ENCODE measurements at places on chromosomes 3 and 15.
A peak's percentile ranks its signal among the peaks of the same experiment; 100 is the strongest.

DNA sequence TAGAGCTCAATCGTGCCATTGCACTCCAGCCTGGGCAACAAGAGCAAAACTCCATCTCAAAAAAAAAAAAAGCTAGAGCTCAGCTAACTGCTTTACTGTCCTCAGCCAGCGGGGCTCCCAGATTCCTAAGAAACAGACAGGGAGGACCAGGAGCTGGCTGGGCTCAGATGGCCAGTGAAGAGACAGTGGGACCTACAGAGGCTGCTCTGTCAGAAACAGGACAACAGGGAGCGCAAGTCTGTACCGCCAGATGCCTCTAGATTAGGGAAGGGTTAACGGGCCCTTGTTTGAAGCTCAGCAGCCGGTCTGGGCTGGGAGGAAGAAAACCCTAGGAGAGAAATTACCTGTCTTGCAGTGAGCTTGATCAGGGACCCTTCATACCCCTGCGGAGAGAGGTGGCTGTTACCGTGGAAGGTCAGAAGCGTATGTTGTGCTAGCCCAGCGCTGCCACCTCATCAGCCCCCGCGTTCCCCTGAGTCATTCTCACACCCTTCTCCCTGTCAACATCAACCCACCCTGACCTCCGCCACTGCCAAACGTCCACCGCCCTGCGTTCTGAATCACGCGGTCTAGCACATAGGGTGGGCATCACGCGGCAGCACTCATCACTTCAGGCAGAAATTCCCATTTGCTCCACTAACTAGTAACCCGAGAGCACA is 25.3 kb downstream of the RBPMS2 start:
- DNase-seq, result no peak

- peak; percentile 9 for DNase-seq
These were observed 6.2 kb upstream of the NIPA1 start for GRCh38 chr15:22780267-22780666.

- DNase-seq, result peak; percentile 33
These were observed 55.0 kb downstream of the TMEM44 start for GRCh38 chr3:194577986-194578905.

GRCh38 chr3:71063773-71064290 is 519.7 kb downstream of the FOXP1 start:
- peak; percentile 42 for DNase-seq

GRCh38 chr15:23646165-23647000 is 1.3 kb downstream of the MAGEL2 start:
- no peak for DNase-seq

- no peak for DNase-seq
These were observed at the start of gene TIMP4 for GRCh38 chr3:12158387-12159226. Gene TIMP4, minus strand, starts transcription at chr3:12158912. Its CDS starts 72 bp downstream, at chr3:12158840.

DNA sequence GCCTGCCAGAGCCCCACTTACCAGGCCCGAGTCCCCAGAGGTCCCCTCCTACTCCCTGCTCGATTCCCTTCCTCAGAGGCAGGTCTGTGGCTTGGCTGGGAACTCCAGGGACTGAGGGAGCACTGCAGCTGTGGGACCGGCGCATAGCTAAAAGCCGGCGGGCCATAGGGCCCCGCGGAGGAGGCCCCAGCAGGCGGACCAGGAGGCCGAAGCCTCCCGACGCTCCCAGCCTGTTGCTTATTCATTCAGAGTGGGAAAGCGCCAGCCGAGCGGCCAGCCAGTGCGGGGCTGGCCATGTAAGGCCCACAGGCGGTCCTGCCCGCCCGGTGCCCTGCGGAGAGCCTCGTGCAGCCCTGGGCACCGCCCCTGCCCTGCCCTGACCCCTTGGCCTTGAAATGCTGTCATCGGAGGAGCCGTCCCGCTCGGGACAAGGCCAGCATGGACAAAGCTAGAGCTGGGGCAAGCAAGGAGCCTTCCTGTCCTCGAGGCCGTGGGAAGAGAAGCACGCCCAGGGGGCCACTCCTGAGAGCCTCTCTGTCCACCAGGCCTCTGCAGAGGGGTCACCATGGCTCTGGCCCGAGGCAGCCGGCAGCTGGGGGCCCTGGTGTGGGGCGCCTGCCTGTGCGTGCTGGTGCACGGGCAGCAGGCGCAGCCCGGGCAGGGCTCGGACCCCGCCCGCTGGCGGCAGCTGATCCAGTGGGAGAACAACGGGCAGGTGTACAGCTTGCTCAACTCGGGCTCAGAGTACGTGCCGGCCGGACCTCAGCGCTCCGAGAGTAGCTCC is at the start of gene LOXL1:
Gene LOXL1, plus strand, starts transcription at position 244 of the 784 bp plus-strand sequence. Its CDS starts 322 bp downstream, at position 566.
- no peak for DNase-seq

- no peak for DNase-seq
These were observed 110.3 kb downstream of the ADAM10 start for GRCh38 chr15:58639002-58639756.

DNA sequence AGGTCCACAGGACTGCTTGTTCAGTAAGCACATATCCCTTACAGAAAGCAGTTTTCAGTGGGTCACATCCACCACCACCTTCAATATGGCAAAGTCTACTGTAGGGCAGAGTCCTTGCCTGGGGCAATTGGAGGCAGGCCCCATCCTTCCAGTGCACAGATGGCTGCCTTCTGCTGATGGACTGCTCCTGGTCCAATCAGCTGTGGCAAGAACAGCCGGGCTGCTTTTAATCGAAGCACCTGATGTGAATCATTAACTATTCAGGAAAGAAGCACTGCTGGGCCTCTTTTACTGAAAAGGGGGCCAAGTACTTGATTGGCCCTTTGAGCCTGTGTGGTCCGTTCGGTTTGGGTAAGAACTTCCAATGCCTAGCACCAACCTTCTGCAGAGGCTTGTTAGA is 24.4 kb downstream of the LARS2 start:
- DNase-seq, result no peak

DNA sequence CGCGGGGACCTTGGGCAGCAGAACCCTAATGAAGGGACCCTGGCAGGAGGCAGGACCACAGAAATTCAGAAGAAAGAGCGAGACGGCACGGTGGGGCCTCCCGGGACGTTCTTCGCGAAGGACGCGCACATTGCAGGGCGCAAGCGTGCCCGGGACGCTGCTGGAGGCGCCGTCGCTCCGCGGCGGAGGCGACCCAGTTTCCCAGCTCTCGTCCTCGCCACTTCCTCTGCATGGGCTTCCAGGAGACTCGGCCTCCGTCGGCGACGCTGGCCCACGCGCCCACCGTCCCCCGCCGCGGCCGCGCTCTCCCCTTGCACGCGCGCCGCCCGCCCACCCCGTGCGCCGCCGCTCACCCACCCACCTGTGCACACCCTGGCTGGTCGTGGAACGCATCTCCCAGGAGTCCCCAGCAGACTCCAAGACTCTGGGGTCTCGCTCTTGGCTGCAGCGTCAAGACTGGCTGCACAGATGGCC is 31.8 kb upstream of the SMAD3 start:
- no peak for DNase-seq

- no peak for DNase-seq
These were observed 4.2 kb upstream of the DAPK2 start for GRCh38 chr15:64050281-64051092.

DNA sequence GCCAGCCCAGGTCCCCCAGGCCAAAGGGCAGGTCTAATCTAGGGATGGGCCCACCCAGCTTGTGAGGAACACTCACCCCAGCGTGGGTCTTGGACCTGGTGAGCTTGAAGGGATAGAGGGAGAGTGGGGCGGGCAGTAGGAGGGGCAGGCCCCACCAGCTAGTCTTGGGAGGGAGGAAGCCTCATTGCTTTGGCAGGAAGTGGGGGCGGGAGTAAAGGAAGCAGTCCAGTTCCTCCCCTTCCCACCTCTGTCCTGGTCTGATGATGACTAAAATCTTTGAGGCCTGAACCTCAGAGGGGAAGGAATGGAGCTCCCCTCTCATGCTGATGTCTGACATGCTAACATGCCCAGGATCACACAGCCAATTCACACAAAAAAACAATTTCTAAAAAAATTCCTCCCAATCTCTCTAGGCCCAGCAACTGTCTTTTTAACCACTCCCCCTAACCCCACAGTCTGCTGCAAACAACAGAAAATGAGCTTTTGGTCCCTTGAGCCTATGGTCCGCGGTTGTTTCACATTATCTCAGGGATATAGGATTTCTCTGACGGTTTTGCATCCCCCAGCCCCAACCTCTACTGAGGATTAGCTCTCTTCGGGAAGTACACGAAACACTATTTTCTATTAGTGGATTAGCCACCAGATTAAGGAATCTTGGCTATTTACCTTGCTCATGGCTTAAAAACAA is 30.7 kb upstream of the DUSP7 start:
- DNase-seq, result no peak

DNA sequence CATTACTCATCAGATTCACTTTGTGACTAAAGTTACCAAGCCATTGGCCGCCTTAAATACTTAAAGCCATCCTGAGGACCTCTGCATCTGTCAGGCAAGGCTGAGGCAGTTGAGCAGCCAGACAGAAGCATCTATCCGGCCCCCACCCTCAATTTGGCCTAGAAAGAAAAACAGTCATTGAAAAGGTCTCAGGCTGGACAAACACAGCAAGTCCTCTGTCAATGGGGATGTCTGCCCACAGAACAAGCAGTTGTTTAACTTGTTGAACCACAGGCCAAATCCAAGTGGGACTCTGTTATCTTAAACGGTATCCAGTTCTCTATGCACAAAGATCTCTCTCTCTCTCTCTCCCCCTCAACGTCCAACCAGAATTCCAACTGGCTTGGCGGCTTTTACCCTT is 2.8 kb downstream of the ZIC4 start:
- DNase-seq, result no peak

GRCh38 chr3:58062472-58062871 is 54.2 kb downstream of the FLNB start:
- DNase-seq, result no peak

- DNase-seq, result no peak
These were observed 39.2 kb upstream of the BCL2A1 start for GRCh38 chr15:80010131-80010673.

DNA sequence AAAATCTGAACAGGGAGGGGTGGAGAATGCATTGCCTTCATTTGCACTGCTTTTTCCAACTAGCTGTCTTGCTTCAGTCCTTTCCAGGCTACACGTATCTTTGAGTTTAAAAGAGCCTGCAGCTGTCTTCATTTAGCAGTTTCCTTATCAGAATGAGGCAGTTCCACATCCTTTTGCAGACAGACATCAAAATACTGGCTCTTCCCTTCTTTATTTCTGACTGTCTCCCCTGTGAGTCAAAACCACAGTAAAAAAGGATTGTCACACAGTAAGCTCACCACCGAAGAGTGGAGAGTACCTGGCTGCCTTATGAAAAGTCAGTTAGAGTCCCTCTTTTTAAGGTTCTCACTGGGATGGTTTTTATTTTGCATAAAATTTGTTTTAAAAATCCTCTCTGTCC is 205.5 kb upstream of the CD96 start:
- no peak for DNase-seq

DNA sequence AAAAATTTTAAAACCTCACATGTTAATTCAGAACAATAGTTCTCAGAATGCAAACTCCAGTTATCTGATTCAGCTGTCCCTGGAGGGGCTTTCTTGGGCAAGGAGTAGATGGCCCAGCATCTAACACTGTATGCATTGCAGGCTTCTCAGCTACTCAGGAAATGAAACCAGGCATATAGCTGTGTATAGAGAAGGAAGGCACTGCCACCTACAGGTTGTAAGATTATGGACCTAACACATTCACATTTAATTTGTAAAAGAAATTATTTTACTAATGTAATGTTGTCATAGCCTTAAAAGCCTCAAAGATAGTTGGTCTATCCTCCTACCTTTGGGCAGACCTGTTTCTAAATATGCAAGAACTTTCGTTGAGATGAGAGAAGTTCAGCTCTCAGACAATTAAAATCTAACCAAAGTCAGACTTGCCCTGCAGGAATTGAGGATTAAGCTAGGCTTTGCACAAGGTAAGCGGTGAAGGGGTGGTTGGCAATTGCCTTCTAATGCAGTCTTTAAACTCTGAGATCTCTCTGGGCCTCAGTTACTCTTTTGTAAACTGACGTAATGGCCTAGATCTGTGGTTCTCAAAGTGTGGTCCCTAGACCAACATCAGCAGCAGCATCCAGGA is 132.8 kb upstream of the SLC24A5 start:
- DNase-seq, result no peak

- no peak for DNase-seq
These were observed 20.3 kb upstream of the RAB6B start for GRCh38 chr3:133915685-133916658.

DNA sequence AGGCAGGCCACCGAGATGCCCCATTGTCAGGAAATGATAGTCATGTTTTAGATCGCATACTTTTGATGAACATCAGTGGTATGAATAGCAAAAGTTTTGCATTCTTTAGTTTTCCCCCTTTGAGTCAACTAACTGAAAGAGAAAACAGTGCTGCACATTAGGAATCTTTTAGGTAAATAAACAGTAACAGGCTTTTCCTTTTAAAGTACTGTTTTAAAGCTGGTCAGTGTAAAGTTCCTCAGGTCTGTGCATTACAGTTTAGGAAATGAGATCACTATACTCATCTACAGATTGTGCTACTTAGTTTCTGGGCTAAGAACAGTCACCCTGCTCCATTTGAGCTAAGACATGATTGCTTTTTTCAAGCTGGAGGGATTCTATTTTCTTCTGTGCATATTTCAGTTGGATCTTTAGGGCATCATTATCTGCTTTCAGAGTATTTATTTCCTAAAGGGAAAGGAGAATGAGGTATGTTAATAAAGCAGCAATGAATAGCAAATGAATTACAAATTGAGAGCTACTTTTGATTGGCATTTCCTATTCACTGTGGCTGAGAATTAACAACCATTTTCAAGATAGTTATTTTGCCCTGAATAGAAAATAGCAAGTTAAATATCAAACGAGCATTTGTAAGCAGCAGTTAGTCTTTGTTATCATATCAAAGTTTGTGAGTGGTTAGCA is 36.5 kb downstream of the FAM98B start:
- DNase-seq, result no peak

DNA sequence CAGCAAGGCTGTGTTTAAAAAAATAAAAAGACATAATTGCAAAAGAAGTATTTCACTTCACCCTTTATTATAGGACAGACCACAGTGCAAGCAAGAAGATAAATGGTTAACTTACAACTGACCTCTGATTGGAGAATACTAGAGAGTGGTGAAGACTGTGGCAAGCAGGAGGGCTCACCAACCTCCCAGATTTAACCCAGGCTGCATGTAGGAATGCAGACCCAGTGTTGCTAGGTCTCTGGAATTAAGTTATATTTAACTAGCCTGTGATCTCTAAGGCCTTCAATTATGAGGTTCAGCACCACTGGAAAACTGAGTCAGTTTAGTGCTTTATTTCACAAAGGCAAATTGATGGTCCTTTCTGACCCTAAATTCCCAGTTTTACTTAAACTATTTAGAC is 436.6 kb downstream of the LPP start:
- DNase-seq, result no peak

GRCh38 chr15:98771541-98771940 is 123.2 kb downstream of the IGF1R start:
- no peak for DNase-seq

DNA sequence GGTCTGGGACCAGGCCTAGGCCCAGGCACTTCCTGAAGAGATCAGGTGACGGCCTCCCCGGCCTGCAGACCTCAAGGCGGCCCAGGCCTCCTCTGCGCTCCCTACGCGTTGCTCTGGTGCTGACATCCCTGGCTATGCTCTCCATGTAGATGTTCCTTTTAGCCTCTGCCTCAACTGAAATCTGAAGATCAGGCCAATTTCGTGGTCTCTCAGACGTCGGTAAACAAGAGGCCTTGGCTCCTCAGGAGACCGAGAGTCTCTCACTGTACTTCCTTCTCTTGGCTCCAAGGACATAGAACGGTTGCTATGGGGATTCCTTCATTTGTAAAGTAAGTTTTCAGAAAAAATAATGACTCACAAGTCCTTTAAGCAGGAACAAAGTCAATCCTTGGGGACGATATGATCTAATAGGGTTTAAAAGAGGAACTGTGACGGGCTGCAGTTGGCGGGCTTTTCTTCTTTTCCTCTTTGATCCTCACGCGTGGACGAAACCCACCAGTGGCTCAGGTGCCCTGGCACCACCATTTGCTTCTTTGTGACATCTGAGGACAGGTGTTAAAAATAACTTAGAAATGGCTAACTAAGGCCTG is 55.6 kb upstream of the CGNL1 start:
- DNase-seq, result no peak

- no peak for DNase-seq
These were observed 1.5 kb downstream of the CRBN start for GRCh38 chr3:3177861-3178497.
